ENCODE measurements at places on chromosomes 3 and 15. TPM values are rescaled to one million over a fixed set of nuclear protein-coding genes. Genes with fewer than 3 reads are reported as not detected.

The ZMYND10 gene
- total RNA-seq: 3.2 TPM

The CHRM5 gene
- total RNA-seq: 0.87 TPM

The VPS13C gene
- 146 TPM for total RNA-seq

The INTS14 gene
- total RNA-seq: 25.2 TPM

The LCMT2 gene
- 6.9 TPM for total RNA-seq

The TBC1D23 gene
- 45.2 TPM for total RNA-seq

The FEZF2 gene
- total RNA-seq: 7.8 TPM

The ALCAM gene
- total RNA-seq: 108 TPM

The PLSCR2 gene
- total RNA-seq: 3.0 TPM

The ATP11B gene
- total RNA-seq: 47.1 TPM

The LCTL gene
- total RNA-seq: not detected

The SH2D7 gene
- not detected for total RNA-seq

The NEK11 gene
- total RNA-seq: 29.2 TPM

- no peak for DNase-seq
These were observed 39.9 kb downstream of the PLCH1 start for GRCh38 chr3:155704771-155705559.

DNA sequence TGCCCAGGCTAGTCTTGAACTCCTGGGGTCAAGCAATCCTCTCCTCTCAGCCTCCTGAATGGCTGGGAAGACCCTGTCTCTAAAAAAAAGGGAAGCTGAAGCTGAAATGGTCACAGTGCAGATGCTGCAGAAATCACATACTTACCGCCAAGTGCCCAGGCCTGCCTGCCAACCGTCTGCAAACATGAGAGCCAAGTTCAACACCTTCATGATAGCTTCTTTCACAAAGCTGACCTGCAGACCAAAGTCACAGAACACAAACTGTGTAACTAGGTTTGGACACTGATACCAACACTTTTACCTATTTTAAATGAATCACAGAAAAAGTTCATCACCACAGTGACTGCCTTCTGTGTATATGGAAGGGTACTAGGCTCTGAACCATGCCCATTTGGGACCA, 22.8 kb upstream of the CYFIP1 start:
- no peak for DNase-seq

- DNase-seq: no peak
These were observed 19.7 kb downstream of the ZWILCH start for GRCh38 chr15:66524838-66525237.

GRCh38 chr15:91214675-91215590, 114.9 kb downstream of the SV2B start:
- no peak for DNase-seq

DNA sequence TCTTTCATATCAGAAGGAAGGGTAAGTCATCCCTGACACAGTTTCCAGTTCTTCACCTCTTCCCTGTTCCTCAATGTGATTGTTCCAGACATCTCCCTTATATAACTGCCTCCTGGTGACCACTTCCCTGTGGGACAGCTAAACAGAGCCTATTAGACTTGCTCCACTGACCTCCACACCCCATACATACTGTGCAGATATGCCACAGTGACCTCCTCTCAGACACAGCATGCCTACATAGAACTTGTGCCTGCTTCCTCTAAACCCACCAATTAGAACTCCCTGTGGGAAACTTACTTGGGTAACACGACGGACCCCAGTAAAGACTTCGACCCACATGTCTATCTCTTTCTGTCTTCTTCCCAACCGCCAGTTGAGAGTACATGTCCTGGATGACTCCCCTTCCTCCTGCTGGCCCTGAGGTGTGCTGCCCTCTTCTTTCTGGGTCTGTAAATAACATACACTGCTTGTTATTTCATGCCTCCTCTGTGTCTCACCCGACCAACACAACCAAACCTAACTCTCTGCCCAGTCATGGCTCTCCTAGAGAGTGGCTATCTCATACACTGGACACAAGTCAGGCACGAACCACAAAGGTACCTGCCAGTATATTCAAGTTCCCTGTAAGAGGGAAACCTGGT, 53.0 kb downstream of the IGSF11 start:
- DNase-seq: no peak

GRCh38 chr3:179268400-179269051, 17.6 kb upstream of the KCNMB3 start:
- DNase-seq: no peak

GRCh38 chr15:61530769-61531168, 301.7 kb upstream of the RORA start:
- DNase-seq: no peak

DNA sequence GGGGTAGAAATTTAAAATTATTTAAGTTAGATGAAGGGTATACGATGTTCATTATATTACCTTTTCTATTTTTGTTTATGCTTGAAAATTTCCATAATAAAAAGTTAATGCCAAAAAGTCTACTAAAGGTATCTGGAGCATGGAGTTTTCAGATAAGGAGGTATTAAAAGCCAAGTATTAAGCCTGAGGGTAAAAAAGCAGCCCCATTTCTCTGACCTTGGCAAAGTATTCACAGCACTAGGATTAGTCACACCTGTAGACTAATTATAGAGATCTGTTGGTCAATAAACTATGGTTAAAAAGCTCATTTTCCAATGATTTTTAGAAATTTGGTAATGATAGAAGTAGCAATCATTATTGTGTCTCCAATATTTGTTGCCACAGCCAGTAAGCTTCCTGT, 23.1 kb downstream of the XRN1 start:
- no peak for DNase-seq

GRCh38 chr3:105436687-105437086, 70.0 kb downstream of the ALCAM start:
- no peak for DNase-seq

DNA sequence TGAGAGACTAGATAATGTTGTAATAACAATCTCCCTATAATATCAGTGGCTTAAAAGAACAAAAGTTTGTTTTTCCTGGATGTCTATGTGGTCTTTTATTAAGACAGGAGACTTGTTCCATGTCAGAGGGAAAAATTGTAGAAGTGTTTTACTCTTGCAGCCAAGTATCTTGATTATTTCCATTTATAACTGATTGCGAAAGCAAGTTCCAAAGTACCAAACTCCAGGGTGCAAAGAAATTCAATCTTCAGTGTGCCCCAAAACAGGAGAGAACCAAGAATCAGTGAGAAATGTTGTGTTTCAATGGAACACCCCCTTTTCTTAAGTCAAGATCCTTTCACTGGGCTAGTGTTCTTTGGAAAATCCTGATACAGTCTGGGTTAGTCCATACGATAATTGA, 624.4 kb upstream of the BCHE start:
- no peak for DNase-seq

DNA sequence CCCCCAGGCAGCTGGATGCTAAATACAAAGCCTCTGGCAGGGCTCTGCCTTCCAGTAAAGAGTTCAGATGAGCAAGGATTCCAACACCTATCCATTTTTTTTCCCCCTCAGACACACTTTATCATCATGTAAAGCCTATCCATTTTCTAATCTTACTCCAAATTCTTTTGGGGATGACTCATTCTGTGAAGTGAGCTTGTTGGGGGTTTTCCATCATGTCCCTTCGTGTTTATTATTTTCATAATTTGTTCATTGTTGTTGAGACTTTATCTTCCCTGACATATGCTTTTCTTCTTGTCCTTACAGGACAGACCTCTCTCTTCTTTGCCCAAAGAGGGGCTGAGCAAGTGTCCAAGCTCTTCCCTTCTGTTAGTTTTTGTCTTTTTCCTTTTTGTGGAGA, 34.7 kb upstream of the SH3BP5 start:
- DNase-seq: no peak

GRCh38 chr3:162029736-162030135, 533.1 kb downstream of the OTOL1 start:
- DNase-seq: no peak

- DNase-seq: no peak
These were observed 238.0 kb downstream of the FOXP1 start for GRCh38 chr3:71345429-71346040.

GRCh38 chr3:159280386-159281191, 478.7 kb downstream of the MFSD1 start:
- no peak for DNase-seq

DNA sequence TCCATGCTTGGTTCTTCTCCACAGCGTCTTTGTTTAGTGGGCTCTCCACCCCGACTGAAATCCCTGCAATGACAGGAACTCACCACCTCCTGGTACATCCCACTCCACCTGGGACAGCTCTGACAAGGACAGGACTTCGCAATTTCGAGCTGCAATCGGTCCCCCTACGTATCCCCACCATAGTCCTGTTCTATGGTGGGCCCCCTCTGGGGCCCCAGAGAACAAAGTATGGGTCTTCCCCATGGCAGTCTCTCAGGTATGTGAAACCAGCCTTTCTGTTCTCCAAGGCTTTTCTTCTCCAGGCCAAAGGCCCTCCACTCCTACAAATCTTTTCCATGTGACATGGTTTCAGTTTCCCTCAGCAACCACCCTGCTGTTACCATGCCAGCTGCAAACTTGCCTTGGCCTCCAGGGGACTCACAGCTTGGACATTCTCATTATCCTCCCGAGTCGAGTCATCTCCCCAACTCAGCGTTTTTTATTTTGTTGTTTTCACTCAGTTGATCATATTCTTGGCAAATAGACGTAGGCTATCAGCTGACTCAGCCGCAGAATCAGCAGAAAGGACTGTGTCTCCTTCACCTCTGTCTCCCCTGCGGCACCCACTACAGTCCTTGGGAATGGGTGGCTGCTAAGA, 233.3 kb downstream of the OPA1 start:
- no peak for DNase-seq

GRCh38 chr3:74217467-74217866, 397.0 kb downstream of the CNTN3 start:
- no peak for DNase-seq

- no peak for DNase-seq
These were observed 116.9 kb upstream of the SOX14 start for GRCh38 chr3:137647179-137647578.

DNA sequence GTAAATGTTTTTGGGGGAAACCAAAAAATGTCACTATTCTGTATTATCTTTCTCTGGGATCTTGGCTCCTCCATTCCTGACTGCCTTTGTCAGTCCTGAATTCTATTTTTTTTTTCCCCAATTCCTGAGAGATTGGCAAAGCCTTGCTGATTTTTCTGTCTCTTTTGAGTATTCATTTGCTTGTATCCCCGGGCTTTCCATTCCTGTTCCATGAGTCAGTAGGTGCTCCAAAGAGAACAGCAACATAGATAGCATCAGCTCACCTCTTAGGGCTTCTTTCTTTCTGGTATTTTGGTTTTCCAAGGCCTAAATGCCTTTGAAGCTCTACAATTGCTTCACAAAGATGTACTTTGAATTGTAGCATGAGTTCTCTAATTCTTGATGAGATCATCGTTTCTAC, 271.7 kb upstream of the LRRC3B start:
- no peak for DNase-seq

DNA sequence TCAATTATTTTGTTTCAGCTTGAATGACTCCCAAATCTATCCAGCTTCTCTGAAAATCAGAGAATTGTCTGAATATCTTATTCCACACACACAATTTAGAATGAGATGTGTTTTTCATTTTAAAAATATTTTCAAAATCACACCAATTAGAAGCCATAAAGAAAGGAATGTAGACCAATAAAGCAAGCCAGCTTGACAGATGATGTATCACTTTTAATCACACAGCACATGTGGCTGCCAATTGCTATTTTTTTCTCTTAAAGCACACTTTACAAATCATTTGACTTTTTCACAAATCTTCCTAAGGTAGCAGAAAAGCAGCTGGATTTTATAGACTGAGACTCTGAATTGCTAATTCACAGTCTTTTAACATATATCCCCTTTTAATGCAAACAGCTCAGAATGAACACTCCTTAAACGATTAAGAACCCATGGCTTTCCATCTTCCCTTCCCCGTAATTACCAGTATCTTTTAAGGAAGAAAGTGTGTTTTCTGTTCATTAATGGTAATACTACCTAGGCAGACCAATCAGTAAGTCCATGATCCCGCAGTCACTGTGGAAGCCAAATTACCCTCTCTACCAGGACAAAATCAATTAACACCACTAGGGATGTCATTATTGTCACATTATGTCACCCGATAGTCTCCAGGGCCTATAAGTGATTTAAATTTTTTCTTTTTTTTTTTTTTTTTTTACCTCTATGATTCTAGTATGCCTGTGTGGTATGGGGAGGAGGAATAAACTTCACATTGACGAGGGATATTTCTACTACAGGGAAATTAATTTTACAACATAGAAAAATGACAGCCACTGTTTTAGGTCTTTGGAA, 250.0 kb upstream of the VEPH1 start:
- no peak for DNase-seq

GRCh38 chr15:101611580-101612299, 40.4 kb downstream of the TM2D3 start:
- no peak for DNase-seq

DNA sequence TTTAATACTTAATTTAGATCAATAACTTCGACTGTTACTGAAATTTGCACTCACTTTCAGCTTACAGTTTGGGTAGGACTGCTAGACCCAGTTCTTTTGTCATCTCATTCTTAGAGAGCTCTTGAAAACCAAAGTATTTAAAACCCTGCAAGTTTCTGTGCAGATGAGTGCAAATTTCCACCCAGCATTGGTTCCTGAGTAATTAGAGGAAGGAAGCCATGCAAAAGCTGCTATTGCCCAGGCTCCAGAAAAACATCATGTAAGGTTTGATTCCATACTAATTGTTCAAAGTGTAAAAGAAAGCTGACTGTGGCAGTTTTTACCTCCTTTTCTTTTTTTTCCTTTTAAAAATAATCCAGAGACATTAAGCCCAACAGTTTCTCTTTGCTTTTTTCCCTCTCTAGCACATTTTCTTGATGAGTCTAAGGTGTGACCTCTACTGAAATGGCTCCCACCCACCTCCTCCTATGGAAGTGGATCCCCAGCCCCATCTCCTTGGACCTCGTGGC, 30.3 kb downstream of the ABHD2 start:
- no peak for DNase-seq

- no peak for DNase-seq
These were observed 152.2 kb downstream of the NR2E3 start for GRCh38 chr15:71962537-71962936.

DNA sequence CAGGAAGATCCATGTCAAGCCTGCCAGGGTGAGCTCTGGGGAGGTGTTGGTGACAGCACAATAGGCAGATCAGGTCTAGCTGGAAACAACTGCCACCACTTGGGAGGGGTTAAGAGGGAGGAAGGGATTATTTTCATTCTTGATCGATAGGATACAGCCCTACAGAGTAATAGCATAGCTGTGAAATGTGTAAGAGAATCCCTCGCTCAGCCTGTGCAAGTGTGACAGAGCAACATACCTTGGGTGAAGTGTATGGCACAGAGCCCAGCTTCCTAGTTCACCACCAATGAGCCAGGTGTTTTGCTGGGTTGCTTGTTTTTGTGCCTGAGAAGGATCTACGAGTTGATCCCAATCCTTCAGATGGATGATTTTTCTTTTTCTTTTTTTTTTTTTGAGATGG, 9.2 kb upstream of the DCUN1D1 start:
- DNase-seq: no peak

GRCh38 chr15:52276256-52276770, 19.3 kb downstream of the MYO5C start:
- no peak for DNase-seq

DNA sequence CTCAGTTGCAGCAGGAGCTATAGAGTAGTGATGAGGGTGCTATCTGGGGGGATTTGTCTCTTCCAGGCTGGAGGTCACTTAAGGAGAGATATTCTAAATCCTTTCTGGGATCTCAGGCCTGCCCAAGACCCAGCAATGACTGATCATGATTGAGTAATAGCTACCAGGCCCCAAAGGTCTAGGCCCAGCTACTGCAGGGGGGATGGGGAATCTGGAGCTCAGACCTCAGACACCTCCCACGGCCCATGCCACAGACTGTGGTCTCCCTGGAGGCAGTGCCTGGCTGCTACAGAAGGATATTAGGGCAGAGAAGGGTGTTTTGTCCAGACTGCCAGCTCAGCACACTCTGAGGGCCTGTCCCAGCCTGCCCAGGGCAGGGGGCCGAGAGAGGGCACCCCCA, 6.9 kb downstream of the SLC38A3 start:
- DNase-seq: no peak
